NCI-H526 treated with DMSO at 0.1 percent for 48 hours (cell line): ENCODE measurements at places on chromosomes 16 and 17.

GRCh38 chr17:32926183-32926582, 1.8 kb upstream of the TMEM98 start:
- no peak for DNase-seq

DNA sequence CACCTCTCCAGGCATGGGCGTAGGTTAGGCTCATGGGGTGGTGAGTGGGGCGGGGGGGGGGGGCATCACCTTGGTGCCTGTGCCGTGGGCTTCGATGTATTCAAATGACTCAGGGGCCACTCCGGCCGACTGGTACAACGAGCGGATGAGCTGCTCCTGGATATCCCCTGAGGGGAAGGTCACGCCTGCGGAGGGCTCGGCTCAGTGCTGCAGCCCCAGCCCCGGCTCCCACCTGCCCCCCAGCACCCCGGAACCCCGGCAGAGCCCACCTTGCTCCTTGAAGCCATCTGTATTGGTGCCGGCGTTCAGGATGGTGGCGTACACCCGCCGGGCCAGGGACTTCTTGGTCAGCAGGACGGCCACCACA, 5.4 kb downstream of the FASN start:
- DNase-seq, result no peak

DNA sequence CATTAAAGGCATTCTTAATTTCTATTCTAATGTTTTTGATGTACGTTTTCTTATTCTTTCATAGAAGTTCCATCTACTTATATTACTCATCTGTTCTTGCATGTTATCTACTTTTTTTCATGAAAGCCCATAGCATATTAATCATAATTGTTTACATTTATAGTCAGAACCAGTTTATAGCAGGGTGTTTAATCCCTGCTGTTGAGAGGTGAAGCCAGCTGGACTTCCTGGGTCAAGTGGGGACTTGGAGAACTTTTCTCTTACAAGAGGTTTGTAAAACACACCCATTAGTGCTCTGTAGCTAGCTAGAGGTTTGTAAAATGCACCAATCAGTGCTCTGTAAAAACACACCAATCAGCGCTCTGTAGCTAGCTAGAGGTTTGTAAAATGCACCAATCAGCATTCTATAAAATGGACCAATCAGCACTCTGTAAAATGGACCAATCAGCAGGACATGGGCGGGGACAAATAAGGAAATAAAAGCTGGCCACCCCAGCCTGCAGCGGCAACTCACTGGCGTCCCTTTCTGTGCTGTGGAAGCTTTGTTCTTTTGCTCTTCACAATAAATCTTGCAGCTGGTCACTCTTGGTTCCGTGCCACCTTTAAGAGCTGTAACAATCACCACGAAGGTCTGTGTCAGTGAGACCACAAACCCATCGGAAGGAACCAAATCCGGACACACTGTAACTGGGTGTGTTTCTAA, 120.6 kb downstream of the TANC2 start:
- no peak for DNase-seq

- DNase-seq, result no peak
Measured at GRCh38 chr16:66735891-66736290, 15.5 kb downstream of the DYNC1LI2 start.

GRCh38 chr16:3974751-3975150, 94.2 kb upstream of the CREBBP start:
- DNase-seq, result no peak

- no peak for DNase-seq
Measured at GRCh38 chr17:3992370-3992769, 28.1 kb upstream of the ATP2A3 start.

DNA sequence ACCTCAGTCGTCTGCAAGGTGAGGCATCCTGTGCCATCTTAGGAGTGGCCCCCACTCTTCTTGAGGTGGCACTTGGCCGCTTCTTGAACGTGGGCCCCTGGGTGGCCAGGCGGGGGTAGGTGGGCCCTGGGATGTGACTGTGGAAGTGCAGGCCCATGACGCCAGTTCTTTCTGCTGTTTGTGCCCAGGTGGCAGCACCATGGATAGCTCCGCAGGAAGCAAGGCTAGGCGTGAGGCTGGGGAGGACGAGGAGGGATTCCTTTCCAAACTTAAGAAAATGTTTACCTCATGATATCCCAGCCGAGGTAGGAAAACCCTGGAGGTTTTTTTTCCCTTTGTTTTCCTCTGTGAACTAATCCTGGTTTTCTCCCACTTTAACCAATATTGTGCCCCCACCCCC, 19.8 kb downstream of the NMRAL1 start:
- DNase-seq, result no peak

- DNase-seq, result no peak
Measured at GRCh38 chr16:1194665-1195392, 30.2 kb downstream of the TPSG1 start.

- no peak for DNase-seq
Measured at GRCh38 chr17:48611681-48612455, 1.1 kb upstream of the HOXB7 start.

DNA sequence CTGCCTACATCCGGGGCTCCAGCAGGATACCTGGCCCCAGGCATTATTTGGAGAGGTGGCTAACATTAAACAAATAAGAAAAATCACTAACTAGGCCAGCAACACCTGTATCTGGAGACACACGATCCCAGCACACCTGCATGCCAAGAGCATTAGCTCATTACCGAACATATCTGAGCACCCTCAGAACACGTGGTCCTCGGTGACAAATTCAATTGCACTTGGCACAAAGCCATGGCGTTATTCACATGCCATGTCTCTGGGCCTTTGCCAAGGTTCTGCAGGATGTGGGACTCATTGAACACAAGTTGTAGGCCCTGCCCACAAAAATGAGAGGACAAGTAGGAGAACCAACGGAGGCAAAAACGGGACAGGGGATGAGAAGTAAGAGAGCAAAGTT, 552.3 kb downstream of the TOX3 start:
- no peak for DNase-seq

DNA sequence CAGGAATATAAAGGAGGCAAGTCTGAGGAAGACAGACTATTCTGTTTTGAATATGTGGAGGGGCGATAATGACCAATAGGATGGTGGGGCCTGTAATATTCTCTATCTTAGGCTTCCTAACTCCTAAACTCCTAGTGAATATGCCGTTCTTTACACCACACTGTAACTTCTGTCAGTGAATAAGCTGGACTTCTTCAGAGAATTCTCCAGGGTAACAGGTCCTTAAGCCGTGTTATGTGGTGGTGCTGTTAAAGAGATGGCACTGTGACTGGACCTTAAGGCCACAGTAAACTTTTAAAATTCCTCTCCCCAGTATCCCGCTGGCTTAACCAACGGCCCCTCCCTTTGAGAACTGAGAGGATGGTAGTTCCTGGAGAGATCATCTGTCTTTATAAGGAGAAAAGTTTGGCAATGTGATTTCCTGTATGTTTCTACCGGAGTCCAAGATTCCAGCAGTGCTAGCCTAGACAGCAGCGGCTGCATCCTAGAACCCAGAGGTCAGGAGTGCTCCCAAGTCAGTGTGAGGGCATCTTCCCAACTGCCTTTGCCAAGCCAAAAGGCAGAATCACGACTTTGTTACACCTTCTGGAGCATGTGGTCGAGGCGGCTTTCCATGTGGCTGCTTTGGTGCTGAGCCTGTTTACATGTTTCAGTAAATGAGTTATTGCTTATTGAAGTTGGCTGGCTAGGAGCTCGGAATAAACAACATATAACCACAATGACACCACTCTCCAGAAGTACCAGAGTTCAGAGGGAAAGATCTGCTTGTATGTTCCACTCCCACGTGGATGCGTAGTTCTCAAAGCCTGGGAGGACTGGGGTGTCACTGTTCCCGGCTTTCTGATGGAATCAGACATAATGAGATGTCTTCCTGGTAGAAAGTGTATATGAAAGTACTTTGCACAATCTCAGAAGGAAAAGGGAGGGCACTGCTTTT, 41.0 kb downstream of the TUBD1 start:
- no peak for DNase-seq

GRCh38 chr17:55175788-55176427, 88.9 kb upstream of the HLF start:
- no peak for DNase-seq

DNA sequence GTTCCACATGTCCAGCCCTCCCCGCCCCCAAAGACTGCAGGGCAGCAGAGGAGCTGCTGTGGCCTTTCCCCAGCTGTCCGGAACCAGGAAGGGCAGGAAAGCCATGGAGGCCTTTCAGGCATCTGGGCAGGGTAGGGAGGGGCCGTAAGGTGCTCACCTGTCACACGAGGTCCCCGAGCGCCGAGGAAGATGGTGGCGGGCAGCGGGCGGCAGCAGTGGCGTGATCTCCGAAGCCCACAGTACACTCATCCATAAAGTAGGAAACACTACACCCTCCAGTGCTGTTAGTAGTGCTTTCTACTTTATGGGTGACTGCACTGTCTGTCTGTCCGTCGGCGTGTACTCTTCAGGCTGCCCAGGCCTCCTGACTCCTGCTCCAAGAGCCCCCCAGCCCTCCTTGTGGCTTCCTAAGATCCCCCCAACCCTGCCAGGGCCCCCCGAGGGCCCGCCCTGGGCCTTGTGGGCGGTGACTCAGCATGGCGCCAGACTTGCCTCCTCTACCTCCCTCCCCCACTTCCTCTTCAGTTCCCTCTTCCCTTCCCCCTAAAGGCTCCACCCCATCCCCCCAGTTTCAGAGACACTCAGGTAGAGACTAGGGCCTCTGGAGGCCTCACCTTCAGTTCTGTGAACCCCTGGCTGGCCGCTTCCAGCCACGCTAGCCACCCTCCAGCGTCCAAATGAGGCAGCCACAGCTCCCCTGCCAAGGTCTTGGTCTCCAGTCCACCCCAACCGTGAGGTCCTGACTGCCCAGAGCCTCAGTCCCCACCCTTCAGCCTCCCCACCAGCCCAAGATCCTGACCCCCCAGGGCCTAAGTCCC, 2.6 kb upstream of the TSPOAP1 start:
- DNase-seq, result no peak

- DNase-seq, result peak; percentile 29
Measured at GRCh38 chr16:71629278-71630016, 3.5 kb downstream of the MARVELD3 start.

- DNase-seq, result no peak
Measured at GRCh38 chr16:78930561-78930960, 670.0 kb downstream of the MAF start.

GRCh38 chr17:32485261-32486110, 1.3 kb upstream of the CDK5R1 start:
- DNase-seq, result peak; percentile 8
